ENCODE measurements at places on chromosomes 5 and 9.

DNA sequence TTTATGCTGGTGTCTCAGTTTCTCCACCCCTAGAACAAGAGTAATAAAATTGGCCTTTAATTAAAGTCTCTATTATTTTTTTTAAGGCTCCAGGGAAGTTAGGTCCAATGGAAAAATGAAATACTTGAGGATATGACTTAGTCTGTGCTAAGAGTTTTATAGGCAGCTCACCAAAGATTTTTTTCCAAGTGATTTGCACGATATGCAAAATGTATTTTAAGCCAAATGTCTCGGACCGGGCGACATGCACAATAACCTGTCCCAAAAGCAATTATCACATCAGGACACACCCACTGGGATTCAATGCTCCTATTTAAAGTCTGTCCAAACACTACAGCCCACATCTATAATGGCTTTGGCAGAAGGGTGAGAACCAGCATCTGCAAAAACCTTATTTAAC lies 136.1 kb upstream of the ANKH start:
- DNase-seq = no peak

DNA sequence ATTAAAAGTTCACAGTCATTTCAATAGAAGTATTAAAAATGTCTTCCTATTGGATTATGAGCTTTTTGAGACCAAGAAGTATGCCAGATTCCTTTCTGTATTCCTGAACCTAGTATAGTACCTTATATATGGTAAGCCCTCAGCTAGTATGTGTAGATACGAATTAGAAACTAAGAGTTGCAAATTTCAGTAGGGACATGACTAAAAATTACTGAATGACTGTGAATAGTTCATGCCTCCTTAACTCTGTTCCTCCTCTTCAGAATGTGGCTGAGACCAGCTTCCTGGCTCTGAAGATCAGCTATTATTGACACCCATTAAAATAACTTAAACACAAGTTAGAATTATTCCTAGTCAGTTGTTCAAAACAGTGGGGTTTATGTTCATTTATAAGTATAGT lies 19.7 kb downstream of the KDM3B start:
- no peak for DNase-seq

DNA sequence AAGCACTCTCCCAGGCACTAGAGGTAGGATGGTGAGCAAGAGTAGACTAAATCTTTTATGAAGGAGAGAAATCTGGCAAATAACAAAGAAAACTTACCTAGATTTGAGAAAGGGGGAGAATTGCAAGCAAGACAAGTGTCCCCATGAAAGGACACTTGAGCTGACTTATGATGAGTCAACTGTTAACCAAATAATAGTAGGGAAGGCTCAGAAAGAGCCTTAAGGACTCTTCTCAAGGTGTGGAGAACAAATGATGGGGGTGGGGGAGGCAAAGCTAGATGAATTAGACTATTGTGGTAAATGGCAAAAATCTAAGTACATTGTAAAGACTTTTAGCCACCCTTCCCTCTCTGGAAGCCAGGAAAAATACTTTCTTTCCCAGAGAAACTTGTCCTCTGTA lies 77.6 kb upstream of the RASA1 start:
- no peak for DNase-seq

GRCh38 chr9:132041798-132042197 lies 37.9 kb downstream of the MED27 start:
- DNase-seq = no peak

GRCh38 chr5:32612134-32612888 lies 27.0 kb downstream of the SUB1 start:
- peak; percentile 63 for DNase-seq
